Activated T-helper 1 cell treated with anti-CD3 and anti-CD28 coated beads, Interleukin-2, amount 50 U/mL, for 16 hours (primary cell): ENCODE measurements at places on chromosomes 2 and 18.

GRCh38 chr2:23631389-23631788 is 246.4 kb downstream of the KLHL29 start:
- DNase-seq: no peak

- DNase-seq: no peak
Observed at GRCh38 chr2:81624825-81625224, 1320.3 kb upstream of the LRRTM1 start.

DNA sequence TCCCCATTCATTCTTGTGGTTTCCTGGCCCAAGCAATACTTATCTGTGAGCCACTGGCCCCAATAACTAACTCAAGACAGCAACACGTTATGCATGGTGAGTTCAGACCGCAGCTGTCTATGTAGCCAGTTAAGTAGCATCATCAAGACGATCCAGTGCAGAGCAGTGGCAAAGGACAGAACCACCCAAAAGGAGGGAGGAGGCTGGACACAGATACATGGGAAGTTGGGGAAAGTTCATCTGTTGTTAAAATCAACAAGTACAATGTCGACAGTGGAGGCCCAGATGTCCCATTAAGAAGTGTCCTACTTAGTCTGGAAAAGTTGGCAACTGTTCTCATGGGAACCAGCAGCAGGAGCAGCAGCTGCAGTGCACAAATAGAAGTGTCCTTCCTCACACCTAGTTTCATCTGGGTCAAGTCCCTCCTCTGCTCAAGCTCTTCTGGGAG is 106.9 kb upstream of the THOC1 start:
- DNase-seq: no peak

GRCh38 chr2:48249631-48250473 is 280.1 kb upstream of the STON1 start:
- no peak for DNase-seq

GRCh38 chr2:182946958-182947369 is 80.5 kb upstream of the FRZB start:
- DNase-seq: no peak

- DNase-seq: no peak
Observed at GRCh38 chr2:84856787-84857186, 24.1 kb downstream of the TRABD2A start.

GRCh38 chr2:196750291-196750923 is 49.1 kb downstream of the GTF3C3 start:
- no peak for DNase-seq

GRCh38 chr2:47221946-47222345 is 66.8 kb upstream of the STPG4 start:
- DNase-seq: no peak
